ENCODE measurements at places on chromosomes 3 and 15.

- no peak overlapping the region for H3K27ac ChIP-seq
- no peaks in the 10 kb centered on the region for H3K27me3 ChIP-seq
- no peaks in the 10 kb centered on the region for H3K4me1 ChIP-seq
- no peak overlapping the region for H3K4me3 ChIP-seq
- no peak for DNase-seq
Measured at GRCh38 chr3:191555037-191555436, 94.1 kb downstream of the PYDC2 start.

DNA sequence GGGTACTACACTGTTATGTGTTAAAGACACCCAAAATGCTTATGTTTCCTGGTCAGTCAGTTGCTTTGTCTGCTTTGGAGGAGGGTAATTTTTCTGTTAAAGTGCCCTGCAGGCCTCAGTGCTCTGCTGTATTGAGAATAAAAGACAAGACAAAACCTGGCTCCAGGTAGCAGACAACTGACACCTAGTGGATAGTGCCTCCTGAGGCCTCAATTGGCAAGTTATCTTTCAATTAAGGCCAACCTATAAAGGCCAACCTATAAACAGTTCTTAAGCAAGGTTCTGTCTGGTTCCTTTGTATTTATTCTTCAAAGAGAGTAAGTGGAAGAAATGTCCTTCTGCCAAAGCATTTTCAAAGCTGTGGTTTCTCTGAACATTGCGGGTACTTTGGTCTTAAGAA is 773.8 kb downstream of the MECOM start:
- no peak for DNase-seq
- no peak overlapping the region for H3K4me3 ChIP-seq
- H3K27me3 ChIP-seq, result no peaks in the 10 kb centered on the region
- H3K36me3 ChIP-seq, result no peaks in the 10 kb centered on the region

GRCh38 chr3:186210852-186211500 is 102.1 kb upstream of the ETV5 start:
- H3K27ac ChIP-seq, result peak overlapping the region; percentile 37
- no peaks in the 10 kb centered on the region for H3K36me3 ChIP-seq
- peaks cover 21% of the 10 kb centered on the region for H3K4me1 ChIP-seq
- no peaks in the 10 kb centered on the region for H3K27me3 ChIP-seq
- no peak for DNase-seq

GRCh38 chr3:171526869-171527268 is 66.7 kb upstream of the TNIK start:
- H3K4me3 ChIP-seq, result no peak overlapping the region
- H3K27ac ChIP-seq, result no peak overlapping the region
- no peaks in the 10 kb centered on the region for H3K36me3 ChIP-seq
- no peak for DNase-seq
- H3K4me1 ChIP-seq, result no peaks in the 10 kb centered on the region

DNA sequence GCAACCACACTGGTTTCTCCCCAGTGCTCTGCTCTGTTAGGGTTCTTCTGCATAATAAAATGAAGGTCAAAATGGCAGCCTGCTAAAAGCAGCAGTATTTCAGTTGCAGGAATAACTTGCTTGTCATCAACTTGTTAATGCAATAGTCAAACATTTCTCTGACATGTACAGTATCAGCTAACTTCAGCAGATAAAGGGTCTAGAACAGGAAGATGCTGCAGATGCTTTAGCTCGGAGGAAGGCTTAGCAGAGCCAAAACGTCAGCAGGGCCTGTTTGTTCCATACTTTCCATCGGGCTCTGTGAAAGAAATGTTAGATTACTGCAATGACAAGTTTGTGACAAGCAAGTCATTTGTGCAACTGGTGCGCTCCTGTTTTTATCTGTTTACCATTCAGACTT is 291.9 kb downstream of the TIGIT start:
- no peak overlapping the region for H3K4me3 ChIP-seq
- H3K27ac ChIP-seq, result no peak overlapping the region
- peaks cover 12% of the 10 kb centered on the region for H3K4me1 ChIP-seq
- DNase-seq, result no peak

DNA sequence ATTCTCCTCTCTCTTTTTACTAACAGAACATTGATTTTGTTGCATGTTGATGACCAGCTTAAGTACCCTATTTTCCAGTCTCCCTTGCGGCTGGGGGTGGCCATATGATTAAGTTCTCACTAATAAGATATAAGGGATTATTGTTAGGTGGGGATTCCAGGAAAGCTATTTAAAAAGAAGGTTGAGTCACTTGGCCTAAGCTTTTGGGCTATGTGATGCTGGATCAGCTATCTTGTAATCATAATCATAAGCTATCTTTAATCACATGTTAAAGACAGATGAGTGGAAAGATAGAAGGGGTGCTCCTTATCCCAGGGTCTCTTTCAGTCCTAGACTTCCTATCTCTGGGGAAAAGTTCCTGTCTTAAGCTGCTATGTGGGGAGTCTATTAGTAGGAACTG is 59.9 kb downstream of the CGNL1 start:
- peak overlapping the region; percentile 21 for H3K27ac ChIP-seq
- no peak overlapping the region for H3K4me3 ChIP-seq
- peaks cover 5% of the 10 kb centered on the region for H3K4me1 ChIP-seq
- no peaks in the 10 kb centered on the region for H3K27me3 ChIP-seq

- H3K4me1 ChIP-seq, result no peaks in the 10 kb centered on the region
- DNase-seq, result no peak
- no peak overlapping the region for H3K4me3 ChIP-seq
- H3K27ac ChIP-seq, result no peak overlapping the region
- H3K27me3 ChIP-seq, result no peaks in the 10 kb centered on the region
Measured at GRCh38 chr3:119534296-119534695, 25.1 kb downstream of the CD80 start.

DNA sequence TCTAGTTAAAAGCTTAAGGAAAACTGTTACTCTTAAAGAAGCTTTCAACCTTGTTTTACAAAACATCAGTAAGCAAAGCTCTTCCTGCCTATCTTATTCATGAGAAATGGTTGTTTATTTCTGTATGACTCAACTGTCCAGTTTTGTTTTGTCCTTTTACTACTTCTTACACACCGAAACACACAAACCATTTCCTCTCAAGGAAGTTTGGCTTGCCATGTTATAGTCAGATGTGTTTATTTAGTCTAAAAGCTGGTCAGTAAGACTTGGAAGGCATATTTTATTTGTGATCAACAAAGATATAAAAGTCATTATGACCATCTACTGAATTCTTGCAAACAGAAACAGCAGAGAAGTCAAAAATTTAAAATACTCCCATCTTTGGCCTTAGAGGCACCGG is 53.2 kb upstream of the RBSN start:
- peaks cover 7% of the 10 kb centered on the region for H3K4me1 ChIP-seq
- DNase-seq, result no peak
- no peak overlapping the region for H3K4me3 ChIP-seq
- H3K36me3 ChIP-seq, result no peaks in the 10 kb centered on the region

GRCh38 chr3:97647441-97647982 is 117.0 kb upstream of the ARL6 start:
- no peaks in the 10 kb centered on the region for H3K4me1 ChIP-seq
- no peaks in the 10 kb centered on the region for H3K36me3 ChIP-seq
- H3K27ac ChIP-seq, result no peak overlapping the region
- H3K4me3 ChIP-seq, result no peak overlapping the region

DNA sequence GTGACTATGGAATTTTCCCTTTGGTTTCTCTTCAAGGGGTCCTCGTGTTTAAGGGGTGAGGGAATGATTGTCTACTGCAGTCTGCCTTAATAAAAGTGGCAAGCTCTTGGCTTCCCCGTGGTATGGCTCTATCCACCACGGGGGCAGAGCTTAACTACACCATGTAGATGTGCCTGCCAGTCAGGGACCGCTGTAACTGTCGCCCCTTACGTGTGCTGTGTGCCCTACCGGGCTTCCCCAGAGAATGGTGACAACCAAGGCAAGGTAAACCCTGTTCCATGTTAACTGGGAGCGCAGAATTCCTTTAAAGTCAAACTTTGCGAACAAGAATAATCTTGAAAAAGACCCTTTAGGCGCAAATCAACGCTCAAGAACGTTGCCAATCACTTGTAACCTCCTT is 966 bp upstream of the C3orf80 start:
- no peak for DNase-seq
- H3K27me3 ChIP-seq, result no peaks in the 10 kb centered on the region
- H3K4me1 ChIP-seq, result peaks cover 30% of the 10 kb centered on the region
- H3K36me3 ChIP-seq, result no peaks in the 10 kb centered on the region

- no peaks in the 10 kb centered on the region for H3K4me1 ChIP-seq
- no peak overlapping the region for H3K27ac ChIP-seq
- H3K4me3 ChIP-seq, result no peak overlapping the region
- no peaks in the 10 kb centered on the region for H3K36me3 ChIP-seq
Measured at GRCh38 chr3:41881233-41881821, 80.6 kb downstream of the ULK4 start.

GRCh38 chr3:37190667-37191066 is 16.3 kb upstream of the LRRFIP2 start:
- H3K27ac ChIP-seq, result no peak overlapping the region
- H3K4me1 ChIP-seq, result peaks cover under 1% of the 10 kb centered on the region
- H3K27me3 ChIP-seq, result no peaks in the 10 kb centered on the region
- no peak for DNase-seq
- no peak overlapping the region for H3K4me3 ChIP-seq

DNA sequence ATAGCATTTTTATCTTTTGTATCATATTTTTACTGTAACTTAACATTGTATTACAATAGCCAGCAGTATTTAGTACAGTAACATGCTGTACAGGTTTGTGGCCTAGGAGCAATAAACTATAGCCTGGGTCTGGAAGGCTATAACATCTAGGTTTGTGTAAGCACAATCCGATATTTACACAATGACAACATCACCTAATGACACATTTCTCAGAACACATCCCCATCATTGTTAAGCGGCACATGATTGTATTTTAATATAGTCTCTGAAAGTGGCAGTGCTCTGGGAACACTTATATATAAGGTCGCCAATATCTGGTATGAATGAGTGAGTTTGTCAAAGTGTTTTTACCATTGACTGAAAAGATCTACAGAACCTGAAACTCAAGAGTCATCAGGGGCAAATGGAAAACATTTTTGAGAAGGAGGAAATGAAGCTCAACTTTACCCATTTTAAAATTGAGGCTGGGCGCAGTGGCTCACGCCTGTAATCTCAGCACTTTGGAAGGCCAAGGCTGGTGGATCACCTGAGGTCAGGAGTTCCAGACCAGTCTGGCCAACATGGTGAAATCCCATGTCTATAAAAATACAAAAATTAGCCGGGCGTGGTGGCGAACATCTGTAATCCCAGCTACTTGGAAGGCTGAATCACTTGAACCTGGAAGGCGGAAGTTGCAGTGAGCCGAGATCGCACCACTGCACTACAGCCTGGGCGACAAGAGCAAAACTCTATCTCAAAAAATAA is 38.8 kb upstream of the TNFSF10 start:
- H3K36me3 ChIP-seq, result no peaks in the 10 kb centered on the region
- peak overlapping the region; percentile 83 for H3K27ac ChIP-seq
- H3K27me3 ChIP-seq, result no peaks in the 10 kb centered on the region
- DNase-seq, result no peak
- peak overlapping the region; percentile 14 for H3K4me3 ChIP-seq

DNA sequence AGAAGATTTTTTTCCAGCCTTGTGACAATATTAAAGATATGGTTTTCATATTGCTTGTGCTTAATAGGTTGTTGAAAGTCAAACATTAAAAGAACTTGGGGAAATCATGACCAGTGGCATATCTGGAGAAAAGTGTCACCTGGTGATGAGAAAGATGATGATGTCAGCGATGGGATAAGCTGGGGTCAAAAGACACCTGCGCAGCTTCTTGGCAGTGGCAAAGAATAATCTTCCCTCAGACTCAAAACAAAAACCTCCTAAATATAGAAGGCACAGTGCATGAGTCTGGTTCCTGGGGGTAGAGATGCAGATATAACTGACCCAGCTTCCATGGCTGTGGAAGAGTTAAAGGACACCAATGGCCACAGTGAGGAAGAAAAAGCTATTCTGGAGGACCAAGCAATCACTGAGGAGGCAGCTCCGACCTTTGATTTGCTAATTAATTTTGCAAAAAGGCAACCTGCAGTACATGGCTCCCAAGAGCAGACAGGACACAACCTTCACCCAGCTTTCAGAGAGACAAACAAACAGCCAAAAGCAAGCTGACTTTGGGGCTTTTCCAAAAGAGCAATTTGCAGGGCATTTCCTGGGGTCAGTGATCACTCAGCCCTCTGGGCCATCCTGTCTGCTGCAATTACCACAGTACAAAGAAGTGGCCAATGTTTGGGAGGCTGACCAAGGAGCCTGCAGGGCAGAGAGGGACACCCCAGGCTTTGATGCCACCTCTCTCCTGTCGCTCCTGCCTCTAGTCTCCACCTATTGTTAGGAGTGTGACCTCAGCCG is 17.6 kb upstream of the SEMA5B start:
- H3K27ac ChIP-seq, result no peak overlapping the region
- no peaks in the 10 kb centered on the region for H3K4me1 ChIP-seq
- H3K36me3 ChIP-seq, result no peaks in the 10 kb centered on the region
- H3K4me3 ChIP-seq, result no peak overlapping the region
- DNase-seq, result no peak

DNA sequence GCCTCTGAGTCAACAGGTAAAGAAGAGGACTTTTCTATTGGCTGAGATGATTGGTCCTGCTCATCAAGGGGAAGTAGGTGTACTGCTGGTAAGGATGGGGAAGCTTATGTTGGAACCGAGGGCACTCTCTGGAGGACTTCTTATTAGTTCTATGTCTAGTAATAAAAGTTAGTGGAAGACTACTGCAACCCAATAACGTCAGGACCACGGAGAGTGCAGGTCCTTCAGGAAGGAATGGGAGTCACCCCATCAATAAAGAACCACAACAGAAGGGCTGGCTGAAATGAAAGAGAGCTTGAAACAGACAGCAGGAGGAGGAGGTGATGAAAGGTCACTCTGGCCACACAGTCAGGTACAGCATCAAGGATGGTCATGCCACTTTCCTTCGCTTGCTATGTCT is 68.8 kb upstream of the PRR23E start:
- no peak overlapping the region for H3K4me3 ChIP-seq
- H3K27ac ChIP-seq, result no peak overlapping the region
- H3K4me1 ChIP-seq, result no peaks in the 10 kb centered on the region
- DNase-seq, result no peak

- no peak for DNase-seq
- no peaks in the 10 kb centered on the region for H3K27me3 ChIP-seq
- H3K4me3 ChIP-seq, result no peak overlapping the region
- H3K4me1 ChIP-seq, result no peaks in the 10 kb centered on the region
- H3K27ac ChIP-seq, result no peak overlapping the region
- no peaks in the 10 kb centered on the region for H3K36me3 ChIP-seq
Measured at GRCh38 chr15:63089260-63090043, 32.2 kb upstream of the LACTB start.

DNA sequence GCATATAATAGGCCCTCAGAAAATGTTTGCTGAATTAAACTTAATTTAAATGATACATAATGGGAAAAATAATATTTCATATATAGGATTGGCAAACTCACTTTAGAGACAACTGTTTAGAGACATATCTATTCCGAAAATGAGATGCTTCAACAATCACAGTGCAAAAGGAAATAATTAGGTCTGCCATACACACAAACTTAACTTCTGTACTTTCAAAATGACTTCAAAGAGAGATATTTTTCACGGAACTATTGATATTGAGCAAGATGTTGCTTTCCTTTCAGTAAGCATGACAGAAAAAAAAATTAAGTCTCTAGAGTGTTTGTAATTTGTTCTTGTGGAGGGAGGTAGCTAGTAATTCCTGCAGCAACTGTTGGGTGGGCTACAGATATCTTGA is 769.5 kb downstream of the TUSC7 start:
- no peaks in the 10 kb centered on the region for H3K4me1 ChIP-seq
- H3K4me3 ChIP-seq, result no peak overlapping the region
- H3K27me3 ChIP-seq, result no peaks in the 10 kb centered on the region
- DNase-seq, result no peak
- H3K27ac ChIP-seq, result no peak overlapping the region
